ENCODE measurements at places on chromosomes 11 and 22.
A peak's percentile ranks its signal among the peaks of the same experiment; 100 is the strongest.

- no peak overlapping the region for H3K27ac ChIP-seq
- H3K4me1 ChIP-seq = peaks cover 37% of the 10 kb centered on the region
- no peaks in the 10 kb centered on the region for H3K36me3 ChIP-seq
- no peak for DNase-seq
- H3K4me3 ChIP-seq = no peak overlapping the region
- no peaks in the 10 kb centered on the region for H3K27me3 ChIP-seq
Observed at GRCh38 chr11:10654811-10655150, 38.8 kb downstream of the IRAG1 start.

DNA sequence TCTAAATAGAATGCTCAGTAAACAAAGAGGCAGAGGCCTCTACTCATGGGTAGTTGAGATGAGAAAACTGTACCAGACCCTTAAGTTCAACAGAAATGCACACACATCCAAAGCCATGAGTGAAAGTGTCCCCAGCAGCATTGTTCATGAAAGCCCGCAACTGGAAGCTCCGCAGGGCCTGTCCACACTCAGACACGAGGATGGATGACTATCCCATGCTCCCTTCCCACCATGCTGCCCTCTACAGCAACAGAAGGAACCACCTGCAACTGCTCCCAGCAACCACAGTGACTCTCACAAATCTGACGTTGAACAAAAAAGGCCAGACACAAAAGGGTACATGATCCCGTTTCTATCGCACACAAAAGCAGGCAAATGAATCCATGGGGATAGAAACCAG lies 76.9 kb upstream of the ANO1 start:
- no peak overlapping the region for H3K4me3 ChIP-seq
- H3K4me1 ChIP-seq = peaks cover 31% of the 10 kb centered on the region
- no peak for DNase-seq
- no peak overlapping the region for H3K27ac ChIP-seq

DNA sequence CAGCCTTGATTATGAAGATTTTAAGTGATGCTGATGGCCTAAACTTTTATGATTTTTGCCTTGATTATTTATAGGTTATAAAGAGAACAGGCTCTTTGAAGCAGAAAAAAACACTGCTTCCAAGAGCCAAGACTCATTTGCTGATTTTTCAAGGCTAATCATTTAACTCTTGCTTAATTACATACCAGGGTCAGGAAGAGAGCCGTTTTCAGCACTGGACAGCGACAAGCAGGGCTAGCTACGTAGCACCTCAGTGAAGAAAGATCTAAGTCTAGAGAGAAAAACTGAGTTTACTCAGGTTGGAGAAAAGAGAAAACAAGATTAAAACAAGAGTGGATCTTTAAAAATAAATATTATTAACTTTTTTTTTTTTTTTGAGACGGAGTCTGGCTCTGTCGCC lies 615.4 kb upstream of the B3GAT1 start:
- no peak overlapping the region for H3K27ac ChIP-seq
- no peak overlapping the region for H3K4me3 ChIP-seq
- DNase-seq = no peak

DNA sequence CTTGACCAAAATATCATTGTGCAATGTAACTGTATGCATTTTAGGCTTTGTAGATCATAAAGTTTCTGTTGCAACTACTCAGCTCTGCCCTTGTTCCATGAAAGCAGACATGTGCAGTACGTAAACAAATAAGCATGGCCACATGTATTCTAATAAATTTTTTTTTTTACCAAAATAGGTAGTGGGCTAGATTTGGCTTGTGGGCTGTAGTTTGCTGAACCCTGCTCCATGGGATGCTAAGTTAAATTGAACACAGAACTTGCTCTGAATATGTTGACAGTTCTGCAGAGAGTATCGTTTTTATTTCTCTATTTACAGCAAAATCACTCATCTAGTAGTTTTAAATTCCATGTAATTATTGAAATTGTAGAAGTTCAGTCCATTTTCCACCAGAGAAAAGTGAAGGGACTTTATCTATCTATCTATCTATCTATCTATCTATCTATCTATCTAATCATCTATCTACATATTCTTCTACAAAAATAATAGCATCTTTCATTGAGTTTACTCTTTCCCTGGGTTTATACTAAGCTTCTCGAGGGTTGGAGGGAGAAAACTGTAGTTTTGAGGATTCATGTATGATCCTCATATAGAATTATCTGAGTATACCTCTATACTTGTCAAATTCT lies 9.5 kb upstream of the OOSP4A start:
- peak overlapping the region; percentile 77 for H3K27ac ChIP-seq
- H3K27me3 ChIP-seq = no peaks in the 10 kb centered on the region
- peaks cover 26% of the 10 kb centered on the region for H3K4me1 ChIP-seq
- no peaks in the 10 kb centered on the region for H3K36me3 ChIP-seq
- no peak overlapping the region for H3K4me3 ChIP-seq

DNA sequence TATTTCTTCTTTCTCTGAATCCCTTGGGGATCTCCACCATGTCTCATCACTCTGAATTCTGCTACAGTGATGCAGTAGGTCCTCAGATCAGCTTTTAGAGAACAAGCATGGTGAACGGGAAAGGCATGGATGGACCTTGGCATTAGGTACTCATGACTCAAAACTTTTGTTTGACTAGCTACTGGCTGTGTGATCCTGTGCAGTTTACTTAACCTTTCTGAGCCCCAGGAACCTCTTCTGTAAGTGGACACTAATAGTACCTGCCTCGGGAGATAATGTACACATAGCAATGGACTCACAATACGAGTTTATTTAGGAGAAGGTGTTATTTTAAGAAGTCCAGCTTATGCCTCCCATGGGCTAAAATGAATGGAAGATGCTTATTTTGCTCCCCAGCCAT lies 184.7 kb upstream of the TBCEL start:
- H3K27me3 ChIP-seq = peaks cover 63% of the 10 kb centered on the region
- no peak overlapping the region for H3K27ac ChIP-seq
- no peaks in the 10 kb centered on the region for H3K36me3 ChIP-seq
- no peak overlapping the region for H3K4me3 ChIP-seq
- no peak for DNase-seq
- H3K4me1 ChIP-seq = no peaks in the 10 kb centered on the region

- H3K27ac ChIP-seq = no peak overlapping the region
- peaks cover 42% of the 10 kb centered on the region for H3K27me3 ChIP-seq
- no peaks in the 10 kb centered on the region for H3K36me3 ChIP-seq
Observed at GRCh38 chr11:31956310-31956709, 134.6 kb upstream of the RCN1 start.

- H3K4me1 ChIP-seq = peaks cover 52% of the 10 kb centered on the region
- H3K27ac ChIP-seq = no peak overlapping the region
- H3K4me3 ChIP-seq = no peak overlapping the region
Observed at GRCh38 chr11:35678975-35679374, 16.4 kb downstream of the TRIM44 start.

GRCh38 chr11:16179676-16180075 lies 176.7 kb downstream of the SOX6 start:
- no peak overlapping the region for H3K27ac ChIP-seq
- no peak overlapping the region for H3K4me3 ChIP-seq
- H3K36me3 ChIP-seq = no peaks in the 10 kb centered on the region
- H3K27me3 ChIP-seq = no peaks in the 10 kb centered on the region
- H3K4me1 ChIP-seq = peaks cover 28% of the 10 kb centered on the region
